ENCODE measurements at places on chromosomes 7 and 10.

DNA sequence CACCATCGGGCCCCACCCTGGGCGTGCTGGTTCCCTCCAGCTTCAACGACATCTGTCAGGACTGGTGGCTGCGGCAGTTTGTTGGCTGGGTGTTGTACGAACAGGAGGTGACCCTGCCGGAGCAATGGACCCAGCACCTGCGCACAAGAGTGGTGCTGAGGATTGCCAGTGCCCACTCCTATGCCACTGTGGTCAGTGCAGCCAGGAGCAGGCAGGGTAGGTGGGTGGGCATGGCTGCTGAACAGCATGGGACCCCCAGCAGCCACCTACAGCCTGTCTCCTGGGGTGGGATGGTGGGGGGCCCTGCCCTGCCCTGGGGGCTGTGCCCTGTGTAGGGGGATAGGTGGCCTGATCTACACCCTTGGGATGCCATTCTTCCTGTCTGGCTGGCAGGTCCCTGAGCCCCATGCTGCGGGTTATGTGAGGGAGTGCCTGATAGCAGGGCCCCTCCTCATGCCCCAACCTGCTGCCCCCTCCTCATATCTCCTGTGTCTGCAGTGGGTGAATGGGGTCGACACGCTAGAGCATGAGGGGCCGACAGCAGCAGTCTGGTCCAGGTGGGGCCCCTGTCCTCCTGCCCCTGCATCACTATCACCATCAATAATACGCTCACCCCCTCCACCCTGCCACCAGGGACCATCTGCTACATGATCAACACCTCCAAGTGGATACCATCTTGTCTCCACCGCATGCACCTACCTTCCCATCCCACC is 56.9 kb downstream of the ZNF727 start:
- DNase-seq = no peak

DNA sequence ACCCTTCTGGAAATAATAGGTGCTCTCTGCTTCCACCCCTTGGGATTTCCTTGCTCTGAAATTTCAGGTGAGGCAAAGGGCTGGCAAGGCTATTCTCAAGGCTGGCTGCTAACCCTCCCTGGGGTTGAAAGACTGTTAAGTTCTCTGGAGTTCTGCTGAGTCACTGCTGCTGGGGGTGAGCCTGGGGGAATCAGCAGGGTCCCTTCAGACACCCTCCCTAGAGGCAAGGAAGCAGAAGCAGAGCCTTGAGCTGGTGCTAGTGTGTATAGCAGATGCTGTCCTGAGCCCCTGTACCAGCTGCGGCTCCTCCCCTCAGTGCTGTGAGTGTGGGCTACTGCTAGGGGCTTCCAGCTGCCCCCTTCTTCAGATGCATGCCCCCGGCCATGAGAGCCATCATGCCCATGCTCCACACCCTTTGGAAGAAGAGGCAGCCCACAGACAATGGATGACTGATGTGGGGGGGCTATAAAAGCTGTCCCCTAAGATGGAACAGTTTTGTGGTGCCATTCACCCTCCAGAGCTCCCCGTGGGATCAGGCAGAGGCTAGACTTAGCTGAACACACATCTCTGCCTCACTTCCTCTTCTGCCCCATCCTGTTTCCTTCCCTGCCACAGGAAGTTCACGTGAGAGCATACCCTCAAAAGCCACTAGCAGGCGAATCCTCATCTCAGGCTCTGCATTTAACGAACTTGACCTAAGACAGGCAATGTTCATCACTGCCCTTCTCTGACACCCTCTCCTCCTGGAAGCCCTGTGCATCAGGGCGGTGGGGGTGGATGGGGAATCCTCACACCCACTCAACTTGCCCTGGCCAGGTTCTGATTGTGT is 91.8 kb downstream of the SH3PXD2A start:
- DNase-seq = no peak

GRCh38 chr10:87799860-87800259 is 18.2 kb downstream of the ATAD1 start:
- no peak for DNase-seq

DNA sequence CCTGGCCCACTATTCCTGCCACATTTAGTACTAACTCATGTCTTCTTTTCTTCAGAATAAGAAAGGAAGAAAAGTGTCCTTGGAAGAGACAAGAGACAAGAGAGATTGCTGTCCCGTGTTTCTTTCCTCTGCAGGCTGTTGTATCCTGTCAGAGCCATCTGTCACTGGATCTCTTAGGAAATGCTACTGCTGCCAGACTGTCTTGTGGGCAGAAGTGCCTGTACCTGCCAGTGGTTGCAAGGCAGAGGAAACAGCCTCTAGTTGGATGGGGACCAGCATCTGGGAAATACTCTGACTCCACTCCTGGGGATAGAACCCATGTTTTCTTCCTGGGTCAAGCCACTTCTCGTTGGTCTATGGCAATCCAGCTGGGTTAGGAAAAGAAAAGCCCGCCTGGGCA is 16.7 kb upstream of the MAP3K8 start:
- no peak for DNase-seq

- DNase-seq = no peak
Measured at GRCh38 chr10:10831085-10831484, 186.6 kb upstream of the CELF2 start.

DNA sequence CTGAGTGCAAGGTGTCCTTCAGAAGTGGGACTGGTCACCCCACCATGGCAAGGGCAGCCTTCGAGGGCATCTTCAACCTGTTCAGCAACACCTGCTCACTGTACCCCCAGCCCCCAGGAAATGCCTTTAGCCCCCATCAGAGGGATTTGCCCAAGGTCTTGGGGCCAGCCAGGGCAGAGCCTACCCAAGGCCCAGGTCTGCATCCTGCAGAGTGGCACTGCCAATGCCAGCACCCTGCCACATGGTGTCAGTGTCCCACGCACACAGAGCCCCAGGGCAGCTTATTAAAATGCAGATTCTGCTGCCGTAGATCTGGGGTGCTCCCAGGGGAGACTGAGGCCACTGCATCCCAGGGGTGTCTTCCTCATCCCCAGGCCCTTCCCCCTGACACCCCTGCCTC is 106.2 kb upstream of the KCTD7 start:
- DNase-seq = no peak

- no peak for DNase-seq
Measured at GRCh38 chr10:132432176-132432540, 35.2 kb downstream of the PWWP2B start.

DNA sequence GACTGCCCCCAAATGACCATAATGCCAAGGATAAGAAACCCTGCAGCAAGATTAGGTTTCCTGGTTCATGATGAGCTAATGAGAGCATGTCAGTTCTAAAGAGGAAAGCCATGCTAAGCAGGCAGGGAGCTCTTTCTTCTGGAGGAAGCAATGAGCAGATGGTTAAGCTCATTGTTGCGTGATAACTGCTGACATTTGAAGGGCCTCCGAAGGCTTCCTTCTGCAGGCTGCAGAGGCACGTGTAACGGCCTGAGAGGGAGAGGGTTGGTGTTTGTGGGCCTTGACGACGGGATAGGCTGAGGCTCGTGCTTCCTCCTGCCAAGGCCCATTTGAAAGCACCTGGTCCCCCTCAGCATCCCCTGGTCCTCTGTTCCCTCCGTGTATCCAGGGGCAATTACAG is 63.5 kb upstream of the BTBD16 start:
- DNase-seq = no peak

GRCh38 chr7:81273601-81274397 is 354.9 kb upstream of the SEMA3C start:
- DNase-seq = no peak

- no peak for DNase-seq
Measured at GRCh38 chr10:30171601-30172000, 112.2 kb upstream of the JCAD start.

- peak; percentile 89 for DNase-seq
Measured at GRCh38 chr10:100433253-100434240, 29.3 kb upstream of the WNT8B start.

GRCh38 chr7:120856621-120857352 is 1.2 kb downstream of the TSPAN12 start:
- DNase-seq = no peak

- no peak for DNase-seq
Measured at GRCh38 chr10:69644658-69645295, 14.7 kb downstream of the FAM241B start.

DNA sequence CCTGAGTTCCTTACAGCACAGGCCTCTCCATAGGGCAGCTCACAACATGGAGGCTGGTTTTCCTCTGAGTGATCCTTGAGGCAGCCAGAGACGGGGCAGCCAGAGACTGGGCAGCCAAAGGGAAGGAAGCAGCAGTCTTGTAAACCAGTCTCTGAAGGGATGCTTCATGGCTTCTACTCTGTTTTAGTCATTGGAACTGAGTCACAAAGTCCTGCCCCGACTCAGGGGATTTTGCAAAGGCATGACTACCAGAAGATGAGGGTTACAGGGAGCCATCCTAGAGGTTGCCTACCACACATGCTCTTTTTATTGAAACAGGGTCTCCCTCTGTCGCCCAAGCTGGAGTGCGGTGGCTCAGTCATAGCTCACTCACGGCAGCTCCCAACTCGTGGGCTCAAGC is 44.4 kb upstream of the COMMD3 start:
- no peak for DNase-seq

DNA sequence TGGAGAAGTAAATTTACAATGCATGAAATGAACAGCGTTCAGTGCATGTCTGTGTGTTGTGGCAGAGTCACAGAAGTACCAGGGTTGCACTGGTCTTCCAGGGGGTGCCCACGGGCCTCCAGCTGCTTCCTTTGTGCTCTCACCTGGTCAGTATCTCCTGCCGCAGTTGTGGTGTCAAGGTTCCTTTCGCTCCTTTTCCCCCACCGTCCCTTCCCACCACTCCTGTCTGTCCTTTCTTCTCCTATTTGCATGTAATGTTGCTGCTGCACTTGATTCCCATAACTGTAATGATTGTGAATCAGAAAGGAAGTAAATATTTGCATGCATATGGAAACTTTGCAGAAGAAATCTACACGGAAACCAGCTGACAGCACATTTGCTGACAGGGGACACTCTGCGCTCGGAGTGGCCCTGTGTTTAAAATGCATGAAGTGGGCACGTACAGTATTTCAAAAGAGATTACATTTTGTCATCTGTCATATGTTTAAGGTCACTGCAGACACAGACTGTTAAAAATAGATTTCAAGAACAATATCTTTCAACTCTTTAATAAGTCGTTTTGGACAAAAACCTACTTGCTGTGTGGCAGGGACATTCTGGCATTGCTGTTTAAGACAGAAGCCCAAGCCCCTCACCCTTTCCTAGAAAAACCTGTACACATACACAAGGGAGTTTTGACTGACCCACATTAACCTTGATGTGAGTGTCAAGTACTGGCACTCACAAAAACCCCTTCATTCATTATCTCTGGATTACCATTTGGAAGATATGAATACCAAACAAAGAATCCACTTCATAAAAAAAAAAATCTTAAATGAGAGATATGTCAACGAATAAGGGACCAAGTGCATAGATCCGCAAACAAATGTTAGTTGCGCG is 336.7 kb upstream of the KLF6 start:
- no peak for DNase-seq

DNA sequence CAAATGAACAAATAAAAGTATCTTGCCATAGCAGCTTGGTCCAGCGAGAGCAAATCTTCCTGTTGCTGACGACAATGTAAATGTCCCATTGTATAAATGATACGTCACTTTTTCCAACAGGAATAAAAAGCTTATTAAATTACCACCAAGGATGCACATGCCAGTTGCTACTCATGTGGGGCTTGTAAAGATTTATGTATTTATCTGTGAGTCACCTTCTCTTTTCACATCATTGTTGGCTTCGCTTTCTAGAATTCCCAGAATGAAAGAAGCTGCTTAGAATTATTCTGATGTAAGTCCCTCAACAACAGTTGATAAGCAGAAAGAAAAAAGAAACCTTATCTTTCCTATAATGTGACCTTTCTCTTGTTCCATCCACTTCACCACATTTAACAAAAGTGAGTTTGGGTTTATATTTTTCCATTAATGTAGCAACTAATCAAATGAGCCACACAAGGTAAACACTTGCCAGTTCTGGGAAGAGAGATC is 22.4 kb downstream of the DNAJC12 start:
- DNase-seq = no peak

- DNase-seq = no peak
Measured at GRCh38 chr10:81068460-81068859, 530.8 kb downstream of the SH2D4B start.

DNA sequence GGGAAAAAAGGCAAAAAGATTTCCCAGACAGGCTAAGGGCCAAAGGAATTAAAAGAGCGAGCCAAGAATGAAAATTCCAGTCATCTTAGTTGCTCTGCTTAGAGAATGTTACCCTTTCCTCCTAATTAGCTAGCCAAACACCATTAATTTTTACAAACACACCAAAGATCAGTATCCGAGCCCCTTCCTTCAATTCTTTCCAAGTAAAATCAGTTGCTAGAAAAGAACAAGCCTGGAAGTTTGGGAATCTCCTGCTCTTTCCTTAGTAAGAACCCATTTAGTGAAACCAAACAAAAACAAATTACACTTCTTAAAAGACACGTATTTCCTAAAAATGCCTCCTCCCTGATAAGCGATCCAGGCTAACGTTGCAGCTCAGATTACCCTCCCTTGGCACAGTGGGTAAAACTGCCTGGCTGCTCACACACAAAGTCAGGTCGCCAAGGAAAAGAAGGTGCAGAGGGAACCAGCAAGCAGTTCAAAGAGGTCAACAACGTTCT is 57.1 kb upstream of the ABLIM1 start:
- DNase-seq = no peak

- no peak for DNase-seq
Measured at GRCh38 chr7:124575176-124575575, 190.4 kb downstream of the GPR37 start.

DNA sequence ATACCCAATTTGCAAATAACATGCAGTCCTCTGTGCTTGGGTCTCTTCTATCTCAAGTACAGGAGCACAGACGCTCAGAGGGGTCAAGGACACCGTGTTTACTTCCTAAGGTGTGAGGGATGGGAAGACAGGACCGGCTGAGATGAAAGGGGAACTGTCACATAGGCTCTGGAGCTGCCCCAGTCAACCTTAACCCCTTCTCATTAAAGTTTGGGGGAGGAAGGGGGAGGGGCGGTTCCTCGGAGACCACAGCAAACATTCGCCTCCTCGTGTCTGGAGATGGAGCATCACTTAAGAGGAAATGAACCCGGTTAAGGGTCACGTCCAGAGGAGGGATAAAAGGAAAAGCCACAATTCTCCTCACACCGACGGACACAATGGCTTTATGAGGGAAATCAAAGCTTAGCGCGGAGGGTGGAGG is 1.1 kb downstream of the SH3PXD2A start:
- no peak for DNase-seq

- DNase-seq = no peak
Measured at GRCh38 chr7:50724526-50725520, 57.9 kb downstream of the GRB10 start.

DNA sequence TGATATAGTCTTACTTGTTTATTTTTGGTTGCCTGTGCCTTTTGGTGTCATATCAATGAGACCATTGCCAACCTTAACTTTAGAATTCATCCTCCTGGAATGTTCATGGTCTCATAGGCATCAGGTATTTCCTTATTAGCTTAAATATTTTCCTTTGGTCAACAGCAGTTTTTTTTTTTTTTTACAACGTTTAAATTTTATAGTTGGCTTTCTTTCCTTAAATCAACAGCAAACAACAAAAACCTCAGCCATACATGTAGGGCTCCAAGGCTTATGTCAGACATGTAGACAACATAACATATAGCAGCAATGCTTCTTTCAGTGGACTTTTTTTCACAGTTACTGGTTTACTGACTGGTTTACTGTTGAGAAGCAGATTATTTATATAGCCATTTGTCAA is 22.7 kb downstream of the ENTPD7 start:
- no peak for DNase-seq

GRCh38 chr10:116536810-116537209 is 8.9 kb upstream of the PNLIP start:
- DNase-seq = no peak
